ENCODE measurements at places on chromosomes 3 and 15.

DNA sequence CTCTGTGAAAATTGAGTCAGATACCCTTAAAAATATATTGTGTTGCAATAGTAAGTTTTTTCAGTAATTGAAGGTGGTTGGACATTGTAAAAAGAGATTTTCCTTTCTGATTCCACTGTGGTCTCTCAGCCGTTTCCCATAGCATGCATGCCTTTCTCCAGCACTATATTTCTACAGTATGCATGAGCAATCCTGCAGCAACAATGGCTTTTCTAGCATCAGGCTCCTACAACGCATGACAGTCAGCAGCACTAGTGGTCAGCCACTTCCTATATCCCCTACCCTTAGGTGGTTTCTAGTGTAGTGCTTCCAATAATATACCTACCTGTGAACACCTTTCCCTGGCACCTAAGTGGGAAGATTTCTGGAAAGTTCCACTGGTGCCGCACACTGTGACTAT is 55.4 kb upstream of the SNRPN start:
- no peak for DNase-seq

DNA sequence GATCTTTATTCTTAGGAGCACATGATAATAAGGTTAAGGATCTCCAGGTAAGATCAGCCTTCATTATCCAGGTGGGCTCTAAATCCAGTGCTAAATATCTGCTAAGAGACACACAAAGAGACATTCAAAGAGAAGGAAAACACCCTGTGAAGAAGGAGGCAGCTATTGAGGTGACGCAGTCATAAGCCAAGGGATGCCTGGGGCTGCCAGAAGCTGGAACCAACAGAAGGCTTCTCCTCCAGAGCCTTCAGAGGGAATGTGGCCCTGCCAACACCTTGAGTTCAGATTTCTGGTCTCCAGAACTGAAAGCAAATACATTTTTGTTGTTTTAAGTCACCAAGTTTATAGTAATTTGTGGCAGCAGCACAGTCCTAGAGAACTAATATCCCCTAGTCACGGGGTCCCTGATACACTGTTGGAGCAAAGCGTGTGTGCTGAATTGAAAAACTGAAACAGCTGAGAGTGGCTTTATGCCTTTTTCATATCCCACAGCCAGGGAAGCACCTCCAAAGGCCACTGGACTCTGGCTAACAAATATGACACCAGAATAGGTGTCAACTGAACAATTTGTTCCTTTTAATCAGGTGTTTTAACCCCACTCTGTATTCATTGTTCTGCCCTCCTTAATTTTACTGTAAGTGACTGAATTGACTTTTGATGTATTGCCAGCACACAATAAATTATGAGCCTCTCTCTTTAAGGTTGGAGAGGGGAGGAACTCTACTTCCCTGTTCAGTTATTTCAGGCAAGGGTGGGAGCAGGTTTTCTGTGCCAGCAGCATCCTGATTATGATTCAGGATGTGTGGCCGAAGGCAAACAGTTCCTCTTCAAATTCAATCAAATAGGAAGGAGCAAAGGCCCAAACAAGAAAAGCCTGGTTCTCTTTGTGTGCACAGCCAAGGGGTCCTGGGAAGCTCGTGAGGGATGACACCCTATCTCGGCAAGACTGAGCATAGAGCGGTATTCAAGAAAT is 151.8 kb upstream of the HES1 start:
- no peak for DNase-seq

- DNase-seq: no peak
Observed at GRCh38 chr15:25368850-25369249, 70.0 kb downstream of the UBE3A start.

- no peak for DNase-seq
Observed at GRCh38 chr3:115388166-115388565, 235.1 kb upstream of the GAP43 start.

DNA sequence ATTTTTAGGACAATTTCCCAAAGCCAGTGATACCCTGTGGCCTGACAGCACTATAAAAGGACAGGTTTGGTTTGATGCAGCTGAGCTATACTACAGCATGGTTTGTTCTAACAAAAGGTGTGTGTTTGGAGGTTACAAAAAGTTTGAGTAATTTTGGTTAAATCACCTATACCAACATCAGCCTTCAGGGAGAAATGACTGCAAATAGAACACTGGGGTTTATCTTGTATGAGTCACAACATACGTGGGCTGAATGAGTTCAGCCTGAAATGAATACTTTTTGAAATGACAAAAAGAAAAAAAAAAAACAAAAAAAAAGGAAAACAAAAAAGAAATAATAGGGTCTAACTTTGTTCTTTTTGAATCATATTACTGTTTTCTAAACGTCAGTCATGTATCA is 345.7 kb downstream of the CNTN3 start:
- no peak for DNase-seq

- DNase-seq: no peak
Observed at GRCh38 chr3:126040386-126040785, 43.5 kb downstream of the SLC41A3 start.

GRCh38 chr3:59081071-59081470 is 31.2 kb upstream of the CFAP20DC start:
- DNase-seq: no peak

GRCh38 chr3:133713347-133713746 is 32.8 kb upstream of the TF start:
- DNase-seq: no peak

- DNase-seq: no peak
Observed at GRCh38 chr3:169541528-169541927, 122.0 kb downstream of the MECOM start.

DNA sequence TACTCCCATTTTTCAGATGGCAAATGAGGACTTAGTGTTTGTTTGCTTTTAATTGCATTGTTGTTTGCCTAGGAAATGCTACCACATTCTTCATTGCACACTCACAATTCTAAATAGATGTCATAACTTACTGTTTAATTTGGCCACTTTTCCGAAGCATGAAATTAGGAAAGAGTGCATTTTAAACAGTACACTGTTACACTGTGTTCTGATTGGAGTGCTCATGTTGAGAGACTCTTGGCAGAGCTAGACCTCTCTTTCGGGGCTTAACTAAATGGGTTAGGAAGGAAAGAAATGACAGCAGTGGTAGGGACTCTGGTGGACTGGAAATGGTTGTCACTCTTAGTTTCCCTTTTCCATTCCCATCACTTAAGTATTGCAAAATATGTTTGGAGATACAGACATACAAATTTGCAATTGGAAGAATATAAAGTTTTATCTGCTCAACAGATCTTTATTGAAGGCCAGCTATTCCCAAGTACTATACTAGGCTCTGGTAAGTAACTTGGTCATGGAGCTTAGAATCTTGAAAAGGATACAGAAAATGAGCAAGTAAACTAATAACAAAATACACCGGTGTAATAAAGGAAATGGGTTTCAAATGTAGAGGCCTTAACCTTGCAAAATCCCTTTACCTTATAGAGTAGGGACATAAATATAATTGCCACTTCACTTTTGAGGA is 90.2 kb downstream of the DCUN1D1 start:
- DNase-seq: no peak

GRCh38 chr3:54761637-54762036 is 166.2 kb downstream of the LRTM1 start:
- DNase-seq: no peak

DNA sequence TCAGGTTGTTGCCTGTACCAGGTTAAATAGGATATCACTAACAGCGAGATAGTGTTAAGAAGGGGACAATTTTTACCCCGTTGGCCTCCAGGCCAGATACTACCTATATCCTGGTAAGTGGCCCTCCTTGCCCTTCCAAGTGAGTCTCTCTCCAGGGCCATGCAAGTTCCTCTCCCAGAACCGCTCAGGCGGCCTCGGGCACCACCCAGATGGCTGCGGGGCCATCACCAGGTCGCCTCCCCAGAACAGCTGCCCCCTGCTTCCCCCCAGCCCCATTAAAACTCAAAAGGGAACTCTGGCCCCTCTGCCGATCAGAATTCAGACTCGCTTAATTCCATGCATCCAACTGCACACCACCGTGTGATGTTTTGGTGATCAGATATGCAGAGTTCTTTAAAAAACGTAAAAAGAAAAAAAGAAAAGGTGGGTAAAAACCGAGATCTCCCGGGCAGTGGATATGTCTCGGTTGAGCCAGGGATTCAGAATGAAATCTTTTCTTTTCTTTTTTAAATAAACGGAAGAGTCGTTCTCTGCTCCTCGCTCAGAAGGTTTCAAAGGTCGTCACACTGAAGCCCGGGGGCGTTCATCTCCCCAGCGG is 1.9 kb upstream of the TRIM71 start:
- DNase-seq: no peak

DNA sequence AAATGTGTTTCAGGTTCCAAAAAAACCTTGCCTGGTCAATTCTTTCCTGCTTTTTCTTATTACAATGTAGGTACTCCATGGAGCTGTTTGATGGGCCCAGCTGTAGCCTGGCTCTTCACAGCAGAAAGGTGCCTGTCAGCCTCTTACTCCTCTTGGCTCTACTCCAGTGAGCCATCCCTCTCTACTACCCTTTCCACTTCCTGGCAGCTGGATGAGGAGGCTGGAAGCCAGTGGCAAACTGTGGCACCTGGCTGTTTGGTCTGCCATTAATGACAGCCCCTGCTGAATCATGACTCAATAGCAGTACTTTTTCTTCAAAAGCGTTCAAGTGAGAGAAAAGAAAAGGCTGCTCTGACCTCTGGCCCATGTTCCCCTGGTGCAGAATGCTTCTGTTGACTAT is 618.1 kb downstream of the PYDC2 start:
- DNase-seq: peak; percentile 91

- no peak for DNase-seq
Observed at GRCh38 chr3:187051724-187052366, 87.5 kb downstream of the RPL39L start.

DNA sequence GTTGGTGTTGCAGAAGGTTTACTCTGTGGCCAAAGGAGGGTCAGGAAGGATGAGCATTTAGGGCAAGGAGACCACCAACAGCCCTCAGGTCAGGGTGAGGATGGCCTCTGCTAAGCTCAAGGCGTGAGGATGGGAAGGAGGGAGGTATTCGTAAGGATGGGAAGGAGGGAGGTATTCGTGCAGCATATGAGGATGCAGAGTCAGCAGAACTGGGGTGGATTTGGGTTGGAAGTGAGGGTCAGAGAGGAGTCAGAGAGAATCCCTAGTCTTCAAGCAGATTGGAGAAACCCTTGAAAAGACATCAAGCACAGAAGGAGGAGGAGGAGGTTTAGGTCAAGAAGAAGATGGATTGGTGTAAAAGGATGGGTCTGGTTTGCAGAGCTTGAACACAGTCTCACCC is 4.0 kb downstream of the CCR5 start:
- DNase-seq: no peak

GRCh38 chr15:82950295-82950694 is 2.2 kb downstream of the HOMER2 start:
- no peak for DNase-seq

DNA sequence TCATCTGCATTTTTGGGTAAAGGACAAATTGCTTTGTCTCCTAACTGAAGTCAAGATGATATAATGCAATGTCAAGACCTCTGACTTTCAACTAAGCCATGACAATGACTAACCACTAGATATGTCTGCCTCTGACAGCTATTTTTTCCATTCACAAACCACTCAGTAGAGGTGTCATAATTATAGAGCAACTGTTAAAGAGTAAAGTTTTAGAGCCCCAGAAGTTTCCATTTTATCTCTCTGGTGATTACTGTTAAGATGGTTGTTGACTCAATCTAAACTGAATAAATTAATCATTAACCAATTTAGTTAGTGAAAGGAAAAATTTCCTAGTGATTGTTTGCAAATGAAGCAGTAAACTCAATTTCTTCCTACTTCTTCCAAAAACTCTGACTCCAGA is 779.9 kb downstream of the GRM7 start:
- no peak for DNase-seq

DNA sequence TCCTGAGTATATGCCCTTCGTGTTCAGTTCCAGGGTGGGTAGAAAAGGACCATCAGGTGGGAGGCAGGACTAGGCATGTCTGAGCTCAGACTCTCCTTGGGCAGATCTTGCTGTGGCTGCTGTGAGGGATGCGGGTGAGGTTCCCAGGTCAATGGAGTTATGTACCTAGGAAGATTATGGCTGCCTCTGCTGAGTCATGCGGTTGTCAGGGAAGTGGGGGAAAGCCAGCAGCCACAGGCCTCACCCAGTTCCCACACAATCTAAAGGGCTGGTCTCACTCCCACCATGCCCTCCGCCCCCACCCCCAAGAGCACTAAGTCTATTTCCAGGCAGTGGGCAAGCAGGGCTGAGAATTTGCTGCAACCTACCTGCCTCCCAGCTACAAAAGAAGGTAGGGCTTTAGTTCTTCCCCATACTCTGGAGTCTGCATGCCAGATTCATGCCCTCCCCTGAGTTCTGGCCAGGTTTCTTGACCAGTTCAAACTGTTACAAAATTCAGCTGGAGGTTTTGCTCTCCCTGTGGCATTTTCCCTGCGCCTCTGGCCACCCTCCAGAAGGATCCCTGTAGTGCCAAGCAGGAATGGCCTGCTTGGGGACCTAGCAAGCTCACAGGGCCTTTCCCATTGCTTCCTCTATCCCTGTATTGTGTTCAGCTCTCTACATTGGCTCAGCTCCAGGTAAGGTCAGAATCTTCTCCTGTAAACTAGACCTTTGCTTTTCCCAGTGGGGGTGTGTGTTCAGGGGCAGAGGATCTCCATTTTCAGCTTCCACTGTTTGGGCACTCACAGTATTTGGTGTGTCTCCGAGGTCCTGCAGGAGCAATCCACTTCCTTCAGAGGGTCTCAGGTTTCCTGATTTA is 12.7 kb upstream of the TMCO5A start:
- no peak for DNase-seq

DNA sequence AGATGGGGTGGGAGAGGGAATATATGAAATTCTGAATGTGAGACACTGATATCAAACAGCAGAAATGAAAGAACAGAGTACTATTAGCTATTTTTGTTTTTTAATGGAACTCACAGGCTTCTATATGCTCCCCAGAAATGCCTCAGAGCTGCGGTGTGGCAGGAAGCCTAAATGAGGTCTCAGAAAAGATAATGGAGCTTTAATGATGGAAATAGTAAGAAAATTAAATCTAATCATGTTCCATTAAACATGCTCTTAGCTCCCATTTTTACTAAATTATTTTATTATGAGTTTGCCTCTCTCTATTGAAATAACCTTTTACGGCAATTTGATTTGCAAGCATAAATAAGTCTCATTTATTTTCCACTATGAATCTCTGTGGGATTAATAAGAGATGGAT is 378.9 kb downstream of the ULK4 start:
- no peak for DNase-seq

DNA sequence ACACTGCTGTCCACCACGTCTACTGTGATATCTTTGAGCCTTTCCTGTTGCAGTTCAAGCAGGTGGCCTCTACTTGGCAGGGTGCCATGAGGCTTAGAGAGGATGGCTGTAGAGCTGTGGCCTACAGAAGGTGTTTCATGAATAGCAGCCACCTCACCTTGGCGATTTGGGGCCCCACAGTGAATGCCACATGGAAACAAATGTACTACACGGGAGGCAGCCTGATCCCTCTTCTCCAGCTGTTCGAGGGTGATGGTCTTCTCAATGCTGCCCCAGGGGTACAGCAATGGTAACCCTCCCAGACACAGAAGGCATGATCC is 70.7 kb downstream of the FAM43A start:
- peak; percentile 48 for DNase-seq

Measured in NCI-H510A treated with DMSO at 0.1 percent for 48 hours (cell line).